ENCODE measurements at places on chromosomes 16 and 17. TPM values are rescaled to one million over a fixed set of nuclear protein-coding genes. Genes with fewer than 3 reads are reported as not detected.

GRB7 gene
- total RNA-seq: 32.6 TPM

ANTKMT gene
- 55.3 TPM for total RNA-seq

BEAN1 gene
- total RNA-seq: 0.14 TPM

TCAP gene
- 44.3 TPM for total RNA-seq

TPPP3 gene
- 10.0 TPM for total RNA-seq

SLC5A11 gene
- not detected for total RNA-seq

KRT15 gene
- total RNA-seq: 1,038 TPM

CDK3 gene
- 17.2 TPM for total RNA-seq

CLEC3A gene
- total RNA-seq: 5.5 TPM

MYH2 gene
- 0.23 TPM for total RNA-seq

ABCA8 gene
- 111 TPM for total RNA-seq

CCL18 gene
- total RNA-seq: not detected

GSG1L gene
- total RNA-seq: not detected

BAIAP3 gene
- 12.1 TPM for total RNA-seq

PPP1R1B gene
- 108 TPM for total RNA-seq

ULK2 gene
- total RNA-seq: 15.9 TPM

CHRNE gene
- 0.64 TPM for total RNA-seq
